Mesothelial cell of epicardium (in vitro differentiated cells): ENCODE measurements at places on chromosomes 5 and 9. TPM values are rescaled to one million over a fixed set of nuclear protein-coding genes. Genes with fewer than 3 reads are reported as not detected.

- H3K4me3 ChIP-seq, result peak overlapping the region; percentile 88
- H3K4me1 ChIP-seq, result peaks cover 59% of the 10 kb centered on the region
- DNase-seq, result peak; percentile 53
- H3K27ac ChIP-seq, result peak overlapping the region; percentile 95
Measured at GRCh38 chr9:134642385-134643181, 980 bp downstream of the COL5A1 start.

- H3K4me3 ChIP-seq, result no peak overlapping the region
- H3K27ac ChIP-seq, result no peak overlapping the region
- peaks cover 6% of the 10 kb centered on the region for H3K4me1 ChIP-seq
- no peak for DNase-seq
Measured at GRCh38 chr5:109936996-109937395, 247.3 kb downstream of the MAN2A1 start.

GRCh38 chr5:138033907-138034306 is 1.0 kb upstream of the FAM13B start:
- H3K27me3 ChIP-seq, result no peaks in the 10 kb centered on the region
- H3K4me1 ChIP-seq, result peaks cover 35% of the 10 kb centered on the region
- DNase-seq, result no peak
- H3K4me3 ChIP-seq, result peak overlapping the region; percentile 99

DNA sequence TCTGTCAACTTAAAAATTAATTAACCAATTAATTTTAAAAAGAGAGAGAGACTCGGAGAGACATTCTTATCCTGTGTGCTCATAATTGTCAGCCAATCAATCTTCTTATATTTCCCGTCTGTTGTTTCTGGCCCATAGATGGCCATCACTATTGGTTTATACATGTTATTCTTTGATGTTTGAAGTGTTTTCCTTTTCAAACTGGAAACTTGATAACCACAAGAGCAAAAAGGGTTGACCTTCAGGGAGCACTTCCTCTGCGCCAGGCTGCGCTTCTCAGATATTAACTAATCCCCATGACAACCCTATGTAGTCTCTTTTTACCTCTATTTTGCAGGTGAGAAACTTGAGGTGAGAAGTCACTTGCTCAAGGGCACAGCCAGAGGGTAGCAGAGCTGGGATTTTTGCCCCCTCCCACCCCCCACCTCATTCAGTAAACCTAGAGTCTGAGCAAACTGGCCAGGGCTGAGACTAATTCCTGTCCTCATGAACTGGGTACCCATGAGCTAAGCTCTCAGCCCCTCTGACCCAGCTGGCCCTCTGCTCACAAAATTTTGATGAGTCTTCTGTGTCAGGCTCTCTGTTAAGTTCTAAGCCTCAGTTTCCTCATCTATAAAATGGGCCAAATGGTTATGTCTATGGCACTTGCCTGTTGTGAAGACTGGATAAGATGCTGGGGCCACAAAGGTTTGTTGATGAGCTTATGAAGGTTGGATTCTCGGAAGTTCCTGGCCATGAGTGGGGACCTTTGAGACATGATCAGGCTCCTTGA is 86.0 kb upstream of the SH3PXD2B start:
- no peaks in the 10 kb centered on the region for H3K27me3 ChIP-seq
- no peak overlapping the region for H3K4me3 ChIP-seq
- peaks cover 14% of the 10 kb centered on the region for H3K4me1 ChIP-seq
- no peak for DNase-seq

DNA sequence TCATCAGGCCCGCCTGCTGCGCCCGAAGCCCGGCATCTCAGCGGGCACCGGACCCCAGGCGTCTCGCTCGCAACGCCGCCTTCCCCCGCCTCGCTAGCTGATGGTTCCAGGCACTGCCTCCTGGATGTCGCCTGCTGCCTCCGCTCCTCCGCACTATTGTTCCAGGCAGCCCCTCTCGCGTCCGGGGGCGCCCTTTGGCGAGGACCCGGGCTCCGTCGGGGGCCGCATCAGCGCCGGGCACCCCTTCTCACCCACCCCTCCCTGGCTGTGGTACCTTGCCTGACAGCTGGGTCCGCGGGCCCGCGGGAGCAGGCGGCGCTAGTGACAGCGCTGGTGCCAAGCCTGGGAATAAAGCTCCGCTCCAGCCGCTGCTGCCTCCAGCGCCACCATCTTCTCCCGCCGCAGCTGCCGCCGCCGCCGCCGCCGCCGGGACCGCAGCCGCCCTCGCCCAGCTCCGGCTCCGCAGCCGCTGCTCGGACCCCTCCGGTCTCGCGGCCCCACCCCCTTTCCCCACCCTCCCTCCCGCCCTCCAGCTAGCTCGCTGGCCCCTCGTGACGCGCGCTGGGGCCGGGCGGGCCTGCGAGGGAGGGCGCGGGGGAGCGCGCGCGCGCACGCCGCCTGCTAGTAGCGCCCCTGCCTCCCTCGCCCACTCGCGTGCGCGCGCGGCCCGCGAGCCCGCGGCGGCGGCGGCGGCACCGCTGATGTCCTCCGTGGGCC is at the start of gene APBA1:
APBA1 (minus strand) TSS at position 493 of the 717 bp plus-strand sequence.
- H3K36me3 ChIP-seq, result no peaks in the 10 kb centered on the region
- H3K4me1 ChIP-seq, result peaks cover 40% of the 10 kb centered on the region
- peak within 1 kb of the TSS; percentile 71 for H3K27ac ChIP-seq
- DNase-seq, result peak; percentile 64

DNA sequence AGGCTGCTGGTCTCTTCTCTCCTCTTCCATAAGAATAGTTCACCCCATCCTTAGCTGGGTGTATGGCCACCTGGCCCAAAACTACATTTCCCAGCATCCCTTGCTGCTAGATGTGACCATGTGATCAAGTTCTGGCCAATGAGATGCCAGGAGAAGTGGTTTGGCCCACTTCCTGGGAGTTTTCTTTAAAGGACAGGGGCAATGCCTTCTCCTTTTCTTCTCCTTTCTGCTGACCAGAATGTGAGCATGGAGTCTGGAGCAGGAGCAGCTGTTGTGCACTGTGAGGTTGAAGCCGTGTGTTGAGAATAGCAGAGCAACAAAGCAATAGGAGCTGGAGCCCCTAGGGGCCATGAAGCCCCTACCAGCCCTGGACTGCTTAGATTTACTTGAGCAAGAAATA is 36.8 kb downstream of the C9orf50 start:
- H3K27me3 ChIP-seq, result no peaks in the 10 kb centered on the region
- peaks cover 35% of the 10 kb centered on the region for H3K4me1 ChIP-seq
- no peaks in the 10 kb centered on the region for H3K36me3 ChIP-seq
- H3K4me3 ChIP-seq, result no peak overlapping the region

GRCh38 chr9:1960342-1961042 is 54.7 kb upstream of the SMARCA2 start:
- H3K27ac ChIP-seq, result no peak overlapping the region
- no peaks in the 10 kb centered on the region for H3K36me3 ChIP-seq
- no peak for DNase-seq
- no peak overlapping the region for H3K4me3 ChIP-seq

DNA sequence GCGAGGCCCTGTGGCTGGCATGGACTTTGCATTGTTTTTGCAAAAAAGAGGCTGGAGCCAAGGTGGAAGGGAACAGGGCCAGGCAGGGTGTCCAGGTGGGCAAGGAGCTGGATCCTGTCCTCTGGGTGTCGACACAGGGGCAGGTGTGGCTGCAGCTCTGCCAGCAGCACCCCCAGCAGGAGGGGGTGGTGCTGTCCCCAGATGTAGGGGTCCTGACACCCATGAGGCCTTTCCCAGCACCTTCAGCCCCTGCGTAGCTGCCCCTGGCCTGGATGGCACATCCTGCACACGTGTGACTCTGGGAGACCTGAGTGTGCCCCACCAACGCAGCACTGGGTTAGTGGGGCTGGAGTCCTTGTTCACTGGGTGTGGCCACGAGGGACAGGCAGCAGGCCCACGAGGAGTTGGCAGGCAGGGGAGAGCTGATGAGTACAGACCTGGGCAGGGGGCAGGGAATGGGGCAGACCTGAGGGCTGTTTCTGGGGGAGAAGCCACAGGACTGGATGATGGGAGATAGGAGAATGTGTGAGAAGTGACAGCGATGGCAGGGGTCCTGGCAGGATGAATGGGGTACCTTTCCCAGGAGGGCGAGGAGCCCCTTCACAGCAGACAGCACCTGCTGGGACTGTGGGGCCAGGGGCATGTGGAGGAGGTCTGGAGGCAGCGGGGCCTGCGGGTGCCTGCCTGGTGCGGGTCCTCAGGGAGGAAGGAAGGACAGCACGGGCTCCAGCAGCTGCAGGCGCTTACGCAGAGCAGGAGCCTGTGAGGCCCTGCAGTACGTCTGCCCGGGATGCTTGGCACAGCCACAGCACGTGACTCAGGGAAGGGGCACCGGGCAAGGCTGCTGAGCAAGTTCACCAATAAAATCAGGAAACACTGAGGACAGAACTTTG is 3.6 kb upstream of the RASGEF1C start:
- peaks cover 26% of the 10 kb centered on the region for H3K27me3 ChIP-seq
- H3K4me3 ChIP-seq, result no peak overlapping the region
- no peak overlapping the region for H3K27ac ChIP-seq
- peaks cover 6% of the 10 kb centered on the region for H3K4me1 ChIP-seq
- H3K36me3 ChIP-seq, result no peaks in the 10 kb centered on the region
- no peak for DNase-seq

The CATSPER3 gene
- total RNA-seq, result 1.1 to 1.5 TPM (median 1.4 TPM) in 3 replicates

DNA sequence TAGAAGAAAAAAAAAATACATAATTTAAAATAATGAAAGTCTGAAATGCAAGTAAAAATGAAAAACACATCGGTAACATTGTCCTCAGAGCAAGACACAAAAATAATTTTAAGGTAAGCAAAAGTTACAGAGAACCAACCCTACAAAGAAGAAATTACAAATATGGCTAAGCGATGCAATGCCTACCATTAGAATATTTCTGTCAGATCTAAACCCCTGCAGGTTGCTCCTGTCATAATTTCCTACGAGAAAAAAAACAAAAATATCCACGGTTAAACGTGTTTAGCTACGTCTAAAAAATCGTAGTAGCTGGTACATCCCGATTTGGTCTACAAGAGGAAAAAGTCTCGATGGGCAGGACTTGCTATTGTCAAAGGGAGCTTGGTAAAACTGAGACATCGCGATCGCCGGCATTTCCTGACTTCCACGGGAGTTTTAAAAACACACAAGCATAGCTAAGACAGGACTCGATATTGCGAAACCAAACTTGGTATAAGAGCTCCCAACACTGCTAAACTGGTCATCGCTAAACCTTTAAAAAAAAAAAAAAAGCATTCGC is 1.1 kb upstream of the ANXA2R start:
- peak overlapping the region; percentile 93 for H3K27ac ChIP-seq
- no peak for DNase-seq
- peaks cover 84% of the 10 kb centered on the region for H3K27me3 ChIP-seq

The PTPN3 gene
- 6.2 to 7.5 TPM (median 6.8 TPM) in 3 replicates for total RNA-seq

DNA sequence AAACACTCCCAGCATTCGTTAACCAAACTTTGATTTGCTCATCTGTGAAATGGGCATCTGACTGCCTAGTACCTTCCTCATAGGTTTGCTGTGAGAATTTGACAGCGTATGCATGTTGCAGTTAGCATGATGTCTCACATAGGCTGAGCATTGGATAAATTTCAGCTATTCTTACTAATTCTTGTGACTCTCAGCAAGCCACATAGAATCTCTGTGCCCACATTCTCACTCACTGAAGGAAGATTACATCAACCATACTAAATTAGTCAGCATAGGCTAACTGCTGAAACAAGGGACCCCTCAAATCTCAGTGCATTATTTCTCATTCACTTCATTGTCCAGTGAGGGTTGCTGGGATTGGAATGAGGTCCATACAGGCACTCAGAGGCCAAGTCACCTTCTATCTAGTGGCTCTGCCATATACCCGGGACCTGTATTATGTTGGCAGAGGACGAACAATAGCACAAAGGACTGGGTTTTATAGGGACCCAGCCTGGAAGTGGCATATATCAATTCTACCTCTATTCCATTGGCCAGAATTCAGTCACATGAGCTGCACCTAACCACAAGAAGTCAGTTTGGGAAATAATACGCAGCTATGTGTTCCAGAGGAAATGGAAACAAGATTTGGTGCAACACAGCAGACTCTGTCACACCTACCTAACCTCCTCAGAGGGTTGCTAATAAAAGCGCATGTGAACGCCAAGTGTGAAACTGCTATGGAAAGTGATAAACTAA is 4.2 kb upstream of the PTGER4 start:
- no peak overlapping the region for H3K27ac ChIP-seq
- DNase-seq, result no peak
- no peaks in the 10 kb centered on the region for H3K36me3 ChIP-seq
- H3K27me3 ChIP-seq, result peaks cover 37% of the 10 kb centered on the region
- H3K4me3 ChIP-seq, result no peak overlapping the region

GRCh38 chr9:33032865-33033264 is 7.8 kb downstream of the DNAJA1 start:
- H3K4me3 ChIP-seq, result no peak overlapping the region
- H3K36me3 ChIP-seq, result peaks cover 49% of the 10 kb centered on the region
- H3K4me1 ChIP-seq, result peaks cover 22% of the 10 kb centered on the region
- H3K27ac ChIP-seq, result peak overlapping the region; percentile 3

- peaks cover 2% of the 10 kb centered on the region for H3K27me3 ChIP-seq
- no peaks in the 10 kb centered on the region for H3K36me3 ChIP-seq
- no peak overlapping the region for H3K4me3 ChIP-seq
Measured at GRCh38 chr9:110623462-110624025, 44.0 kb upstream of the SVEP1 start.

DNA sequence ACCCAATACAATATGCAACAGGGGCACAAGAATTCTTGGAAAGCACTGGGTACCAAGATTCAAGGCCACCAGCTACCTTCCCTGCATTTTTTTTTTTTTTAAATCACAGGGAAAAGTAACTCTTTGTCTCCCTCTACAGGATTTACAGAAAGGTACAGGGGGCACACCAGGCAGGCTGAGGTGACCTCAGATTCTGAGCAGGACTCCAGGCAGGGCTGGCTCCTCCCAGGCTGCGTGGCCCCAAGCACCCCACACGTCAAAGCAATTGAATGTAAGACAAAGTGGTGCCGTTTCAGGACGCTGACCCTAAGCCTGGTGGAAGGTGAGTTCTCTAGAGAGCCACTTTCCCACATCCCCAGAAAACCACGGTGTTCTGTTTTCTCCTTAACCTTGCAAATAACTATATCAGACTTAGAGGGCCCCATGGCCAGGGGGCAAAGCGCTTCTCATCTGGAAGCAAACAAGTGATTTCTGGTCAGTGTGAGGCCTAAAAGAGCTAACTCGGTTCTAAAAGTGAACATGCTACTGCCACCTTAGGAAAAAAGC is 222.6 kb downstream of the ROR2 start:
- no peaks in the 10 kb centered on the region for H3K4me1 ChIP-seq
- H3K36me3 ChIP-seq, result peaks cover 35% of the 10 kb centered on the region
- DNase-seq, result no peak
- H3K4me3 ChIP-seq, result no peak overlapping the region
- no peaks in the 10 kb centered on the region for H3K27me3 ChIP-seq

- peaks cover 3% of the 10 kb centered on the region for H3K36me3 ChIP-seq
- no peak for DNase-seq
- H3K27ac ChIP-seq, result no peak overlapping the region
Measured at GRCh38 chr9:40925149-40925548, 203.3 kb downstream of the FOXD4L6 start.

The PCDHGA7 gene
- total RNA-seq, result 0.33 to 0.43 TPM (median 0.38 TPM) in 3 replicates

DNA sequence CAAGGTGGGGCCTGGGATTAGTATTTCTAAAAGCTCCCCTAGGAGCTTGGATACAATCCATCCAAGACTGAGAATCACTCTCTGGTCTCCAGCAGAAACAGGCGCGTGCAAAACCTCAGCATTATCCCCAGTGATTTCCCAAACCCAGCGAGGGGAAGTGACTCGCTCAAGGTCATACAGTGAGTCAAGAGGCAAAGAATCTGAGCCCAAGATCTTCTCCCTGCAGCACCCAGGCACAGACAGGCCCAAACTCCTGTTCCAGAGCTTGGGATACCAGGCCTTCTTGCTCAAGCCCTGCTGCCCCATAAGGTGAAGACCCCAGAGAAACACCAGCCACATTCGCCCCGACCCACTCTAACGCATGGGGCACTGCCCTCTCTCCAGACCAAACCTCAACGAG is 33.2 kb downstream of the SHB start:
- peaks cover 56% of the 10 kb centered on the region for H3K4me1 ChIP-seq
- H3K4me3 ChIP-seq, result no peak overlapping the region
- H3K36me3 ChIP-seq, result no peaks in the 10 kb centered on the region
- no peaks in the 10 kb centered on the region for H3K27me3 ChIP-seq
